AG08396 (cell line): ENCODE measurements at places on chromosomes 2 and 18.

GRCh38 chr2:98608962-98609604 lies 694 bp downstream of the UNC50 start:
- DNase-seq = peak; percentile 66

DNA sequence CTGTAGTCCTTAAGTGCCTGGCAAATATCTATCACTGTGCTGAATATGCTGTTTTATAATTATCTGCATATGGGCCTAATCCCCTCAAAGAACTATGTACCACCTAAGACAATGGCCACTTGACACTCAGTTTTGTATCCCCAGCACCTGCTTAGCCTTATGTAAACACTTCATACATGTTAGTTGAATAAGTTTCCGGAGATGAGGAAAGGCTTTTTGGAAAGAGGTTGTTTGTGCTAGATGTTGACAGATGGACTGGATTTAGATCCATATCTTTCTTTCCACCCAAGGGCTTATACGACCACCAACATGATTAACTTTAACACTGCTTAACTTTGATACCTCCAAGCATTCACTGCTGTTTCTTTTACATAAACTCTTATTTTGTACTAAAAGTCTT lies 63.3 kb downstream of the FAM228A start:
- DNase-seq = no peak

GRCh38 chr2:84278386-84278785 lies 180.7 kb downstream of the SUCLG1 start:
- DNase-seq = no peak

GRCh38 chr2:621303-622099 lies 55.7 kb downstream of the TMEM18 start:
- no peak for DNase-seq

- no peak for DNase-seq
These were observed 539.4 kb upstream of the CDH2 start for GRCh38 chr18:28716338-28716737.

GRCh38 chr2:7392076-7392787 lies 475.0 kb downstream of the RNF144A start:
- DNase-seq = no peak

DNA sequence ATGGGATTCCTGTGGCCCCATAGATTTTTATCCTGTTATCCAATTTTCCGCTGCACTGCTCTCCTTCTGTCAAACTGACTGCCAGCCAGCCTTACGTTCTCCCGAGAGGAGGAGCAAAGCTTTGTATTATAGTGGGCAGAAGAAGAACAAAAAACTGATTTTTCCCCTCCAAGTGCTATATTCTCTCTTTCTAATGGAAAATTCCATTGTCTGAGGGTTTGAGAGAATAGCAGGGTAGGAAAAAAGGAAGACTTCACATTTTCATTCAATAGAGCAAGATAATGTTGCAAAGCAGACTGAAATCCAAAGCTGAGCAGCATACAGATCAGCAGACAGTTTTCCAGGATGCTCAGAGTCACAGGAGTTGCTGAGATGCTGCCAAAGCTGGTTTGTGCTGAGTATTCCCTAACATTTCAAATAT lies 238.0 kb downstream of the UBE2E3 start:
- no peak for DNase-seq

- DNase-seq = no peak
These were observed 326.2 kb upstream of the LRATD1 start for GRCh38 chr2:14306268-14306861.

DNA sequence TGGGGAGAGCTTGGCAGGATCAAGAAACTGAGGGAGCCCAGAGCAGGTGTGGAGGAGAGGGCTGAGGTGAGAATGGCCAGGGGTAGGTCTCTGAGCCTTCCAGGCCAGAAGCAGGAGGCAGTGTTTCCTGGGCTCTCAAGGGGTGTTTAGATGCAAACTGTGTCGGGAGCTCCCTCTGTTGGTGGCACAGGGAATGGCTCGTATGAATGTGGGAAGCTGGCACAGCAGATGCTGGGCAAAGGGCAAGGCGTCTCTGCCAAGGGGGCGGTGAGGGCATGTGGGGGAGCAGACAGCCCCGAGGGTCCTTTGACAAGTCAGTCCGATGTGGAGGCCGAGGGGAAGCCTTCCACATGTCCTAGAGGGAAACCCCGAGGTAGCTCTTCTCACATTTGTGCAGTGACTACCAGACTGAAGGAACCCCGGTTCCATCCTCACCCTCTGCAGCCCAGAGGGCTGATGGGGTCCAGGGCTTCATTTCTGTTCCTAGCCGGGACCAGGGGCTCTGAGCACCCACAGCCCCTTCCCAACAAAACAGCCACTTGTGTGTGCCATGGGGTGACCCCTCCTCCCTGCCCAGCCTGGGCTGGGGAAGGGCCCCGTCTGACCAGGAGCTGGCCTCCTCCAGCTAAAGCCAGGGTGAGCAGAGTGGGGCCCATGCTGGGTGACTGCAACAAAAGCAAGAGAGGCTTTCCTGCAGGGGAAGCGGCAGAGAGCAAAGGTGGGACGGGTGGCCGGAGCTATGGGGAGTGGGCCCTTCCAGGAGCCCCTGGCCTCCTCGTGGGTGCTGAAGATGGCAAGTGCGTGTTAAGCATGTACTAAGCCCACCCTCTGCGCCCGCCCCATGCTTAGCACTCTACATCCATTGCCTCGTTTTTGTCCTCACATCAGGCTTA lies 103.4 kb downstream of the SEPTIN10 start:
- DNase-seq = peak; percentile 87

GRCh38 chr18:5317186-5317585 lies 21.7 kb upstream of the ZBTB14 start:
- DNase-seq = no peak

DNA sequence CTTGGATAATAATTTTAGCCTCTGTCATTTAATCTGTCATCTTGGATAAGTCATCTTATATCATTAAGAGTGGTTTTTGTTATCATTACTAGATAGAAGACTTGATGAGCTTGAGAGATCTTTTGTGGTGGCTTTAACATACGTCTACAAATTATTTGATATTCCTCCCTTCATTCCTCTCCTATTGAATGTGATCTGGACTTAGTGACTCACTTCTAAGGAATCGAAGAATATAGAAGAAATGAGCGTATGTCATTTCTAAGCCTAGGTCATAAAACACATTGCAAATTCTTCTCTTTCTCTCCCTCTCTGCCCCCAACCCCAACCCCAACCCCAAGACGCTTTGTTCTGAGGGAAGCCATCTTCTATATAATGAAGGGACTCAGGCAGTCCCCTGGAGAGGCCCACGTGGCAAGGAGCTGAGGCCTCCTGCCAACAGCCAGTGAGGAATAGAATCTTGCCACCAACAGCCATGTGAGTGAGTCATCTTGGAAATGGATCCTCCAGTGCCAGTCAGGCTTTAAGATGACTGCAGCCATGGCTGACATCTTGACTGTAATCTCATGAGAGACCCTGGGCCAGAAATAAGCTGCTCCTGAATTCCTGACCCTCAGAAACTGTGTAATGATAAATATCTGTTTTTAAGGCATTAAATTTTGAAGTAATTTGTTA lies 221.6 kb upstream of the SP5 start:
- DNase-seq = no peak

- no peak for DNase-seq
These were observed 17.1 kb upstream of the ANTXR1 start for GRCh38 chr2:68995916-68996315.

- no peak for DNase-seq
These were observed 225.7 kb upstream of the ST6GAL2 start for GRCh38 chr2:107111623-107112022.

GRCh38 chr18:43009674-43010073 lies 105.8 kb downstream of the RIT2 start:
- no peak for DNase-seq

GRCh38 chr2:10196948-10197696 lies 74.6 kb downstream of the RRM2 start:
- no peak for DNase-seq

GRCh38 chr2:11482473-11483035 lies 16.6 kb upstream of the E2F6 start:
- DNase-seq = peak; percentile 36

DNA sequence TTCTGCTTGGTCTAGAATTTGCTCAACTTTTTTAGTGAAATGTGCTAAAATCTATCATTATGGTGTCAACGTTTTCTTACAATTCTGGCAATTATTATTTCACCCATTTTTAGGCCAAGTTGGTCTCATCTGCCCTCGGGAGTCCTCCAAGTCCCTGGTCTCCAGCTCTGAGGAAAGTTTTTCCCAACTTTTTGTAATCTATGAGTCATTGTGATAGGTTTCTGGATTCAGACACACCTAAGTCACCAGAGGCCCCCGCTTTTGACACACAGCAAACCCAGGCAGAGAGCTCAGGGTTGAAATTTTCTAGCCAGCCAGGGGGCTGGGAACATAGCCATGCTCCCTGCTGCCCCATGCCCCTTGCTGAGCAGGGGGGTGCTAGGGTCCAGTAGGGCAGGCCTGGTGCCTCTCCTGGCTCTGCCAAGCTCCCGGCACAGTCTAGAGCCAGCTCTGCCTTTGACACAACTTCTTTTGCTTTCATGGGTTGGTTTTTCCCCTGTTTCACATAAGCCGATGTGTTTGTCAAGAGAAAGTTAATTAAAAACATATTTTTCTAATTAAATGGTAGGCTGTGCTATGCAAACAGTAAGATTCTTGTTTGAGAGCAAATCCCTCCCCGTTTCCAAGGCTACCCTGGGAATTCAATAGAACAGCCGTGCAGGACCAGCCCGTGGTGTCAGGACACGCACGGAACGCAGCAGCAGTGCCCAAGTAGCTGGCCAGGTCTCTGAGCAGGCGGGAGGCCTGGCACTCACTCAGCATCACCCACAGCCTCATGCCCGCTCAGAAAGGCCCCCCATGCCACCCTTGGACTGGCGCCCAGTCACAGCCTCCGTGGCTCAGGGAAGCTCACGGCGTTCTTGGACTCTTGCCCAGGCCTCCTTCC lies 25.5 kb upstream of the SNED1 start:
- DNase-seq = peak; percentile 85

DNA sequence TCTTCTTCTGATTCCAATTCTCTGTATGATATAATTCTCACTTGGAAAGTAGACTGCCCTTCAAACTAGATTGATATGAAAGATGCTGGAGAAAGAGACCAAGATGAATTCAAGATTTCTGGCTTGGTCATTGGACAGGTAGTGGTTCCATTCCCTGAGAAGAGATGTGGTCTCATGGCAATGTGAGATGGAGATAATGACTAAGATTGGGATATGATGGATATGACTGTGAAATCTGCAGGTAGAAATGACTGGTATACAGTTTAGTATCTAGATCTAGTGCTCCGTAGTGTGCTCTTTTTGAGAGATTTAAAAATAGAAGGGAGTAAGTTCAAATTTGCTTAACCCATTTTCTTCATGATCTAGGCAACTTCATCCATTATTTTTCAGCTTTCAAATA lies 425.4 kb upstream of the TRIB2 start:
- no peak for DNase-seq

GRCh38 chr2:56889738-56890137 lies 705.9 kb downstream of the CCDC85A start:
- no peak for DNase-seq

GRCh38 chr2:177347570-177347969 lies 45.0 kb upstream of the AGPS start:
- DNase-seq = no peak

- no peak for DNase-seq
These were observed 39.4 kb downstream of the RBMS1 start for GRCh38 chr2:160454070-160454797.

- DNase-seq = no peak
These were observed 35.7 kb downstream of the RTTN start for GRCh38 chr18:70169747-70170146.

DNA sequence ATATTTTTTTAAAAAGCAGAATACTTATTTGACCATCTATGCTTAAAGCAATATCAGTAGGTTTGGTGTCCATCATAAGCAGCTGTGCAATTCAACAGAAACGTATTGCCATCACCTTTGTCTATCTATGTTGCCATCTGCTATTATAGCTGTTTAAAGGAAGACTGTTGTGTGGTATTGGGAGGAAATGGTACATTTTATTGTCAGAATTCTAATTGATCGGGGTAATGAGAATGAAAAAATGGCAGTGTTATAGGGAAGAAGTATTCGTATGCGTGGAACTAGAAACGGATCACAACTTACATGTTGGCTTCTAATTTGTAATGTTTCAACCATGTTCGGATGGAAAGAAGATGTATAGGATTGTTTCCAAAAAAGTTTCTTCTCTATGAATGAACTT lies 90.3 kb upstream of the RANBP2 start:
- no peak for DNase-seq

GRCh38 chr2:60070736-60071489 lies 482.5 kb downstream of the BCL11A start:
- no peak for DNase-seq

GRCh38 chr2:235592430-235592829 lies 98.6 kb downstream of the AGAP1 start:
- DNase-seq = no peak

- no peak for DNase-seq
These were observed 78.4 kb downstream of the ARHGEF4 start for GRCh38 chr2:130915149-130915548.

DNA sequence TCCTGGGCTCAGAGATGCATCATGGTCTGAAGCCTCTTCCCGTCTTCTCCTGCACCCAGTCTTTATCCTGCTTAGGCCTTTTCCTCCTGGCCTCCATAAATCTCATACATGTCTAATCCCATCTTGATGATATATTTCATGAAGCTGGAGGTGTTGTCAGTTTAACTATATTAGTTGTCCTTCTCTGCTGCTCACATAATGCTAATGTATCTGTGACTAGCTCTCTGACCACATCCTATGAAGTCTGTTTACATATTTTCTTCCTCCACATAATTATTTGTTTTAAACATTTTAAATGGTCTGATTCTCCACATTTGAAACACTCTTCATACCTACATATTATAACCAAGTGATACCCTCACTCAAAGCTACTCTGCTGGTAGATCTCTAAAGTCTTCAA lies 315.2 kb upstream of the RND3 start:
- DNase-seq = no peak

DNA sequence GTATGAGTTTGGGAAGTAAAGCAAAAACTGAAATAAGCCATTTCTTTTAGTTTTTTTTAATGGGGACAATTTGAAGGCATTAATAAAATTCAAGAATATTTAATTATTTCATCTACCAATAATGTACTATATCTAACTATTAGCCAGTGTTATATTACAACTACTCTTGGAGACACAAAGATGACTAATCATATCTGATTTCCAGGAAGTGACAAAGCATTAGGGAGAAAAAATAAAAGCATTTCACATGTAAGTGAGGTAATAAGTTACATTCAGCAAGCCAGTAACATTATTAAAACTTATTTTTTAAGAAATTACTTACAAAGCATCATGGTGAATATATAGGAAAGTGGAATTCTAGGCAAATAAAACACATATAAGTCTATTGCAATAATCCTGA lies 781.3 kb upstream of the NRXN1 start:
- no peak for DNase-seq

- peak; percentile 36 for DNase-seq
These were observed 167.9 kb downstream of the FBXO15 start for GRCh38 chr18:73979742-73980141.
